ENCODE measurements at places on chromosomes 11 and 22. TPM values are rescaled to one million over a fixed set of nuclear protein-coding genes. Genes with fewer than 3 reads are reported as not detected.

DNA sequence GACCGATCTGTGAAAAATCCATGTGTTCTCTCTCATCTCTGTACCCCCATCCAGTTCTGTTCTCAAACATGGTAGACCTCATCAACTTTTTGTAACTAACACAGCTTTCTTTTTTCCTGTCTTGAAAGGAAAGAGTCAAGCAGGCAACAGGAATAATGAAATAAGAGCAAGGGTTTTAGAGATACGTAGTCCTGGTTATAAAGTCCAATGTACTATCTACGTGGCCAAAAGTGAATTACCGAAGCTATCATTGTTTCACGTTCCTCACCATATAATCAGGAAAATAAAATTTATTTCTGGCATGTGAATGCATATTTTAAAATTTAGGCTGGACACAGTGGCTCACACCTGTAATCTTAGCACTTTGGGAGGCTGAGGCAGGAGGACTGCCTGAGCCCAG lies 472.2 kb upstream of the ANO3 start:
- no peaks in the 10 kb centered on the region for H3K27me3 ChIP-seq
- no peak overlapping the region for H3K4me3 ChIP-seq
- H3K27ac ChIP-seq: peak overlapping the region; percentile 50
- no peaks in the 10 kb centered on the region for H3K4me1 ChIP-seq

DNA sequence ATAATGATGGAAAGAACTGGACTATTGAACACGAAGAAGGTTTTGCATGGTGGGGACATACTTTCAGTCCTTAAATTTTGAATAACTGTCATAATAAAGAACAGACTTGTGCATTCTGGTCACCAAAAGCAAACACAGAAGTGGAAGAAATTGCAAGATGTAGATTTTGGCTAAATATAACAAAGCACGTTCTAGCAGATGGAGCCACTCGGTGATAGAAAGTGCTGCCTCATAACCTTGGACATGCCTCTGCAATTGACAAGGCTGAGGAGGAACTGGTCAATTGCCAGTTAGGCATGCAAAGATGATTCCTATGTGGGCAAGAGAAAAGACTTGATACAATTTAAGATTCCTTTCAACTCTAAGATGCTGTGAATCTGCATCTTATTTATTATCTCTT lies 244.1 kb upstream of the ZC3H12C start:
- no peaks in the 10 kb centered on the region for H3K4me1 ChIP-seq
- H3K4me3 ChIP-seq: no peak overlapping the region
- H3K36me3 ChIP-seq: no peaks in the 10 kb centered on the region
- H3K27ac ChIP-seq: no peak overlapping the region

DNA sequence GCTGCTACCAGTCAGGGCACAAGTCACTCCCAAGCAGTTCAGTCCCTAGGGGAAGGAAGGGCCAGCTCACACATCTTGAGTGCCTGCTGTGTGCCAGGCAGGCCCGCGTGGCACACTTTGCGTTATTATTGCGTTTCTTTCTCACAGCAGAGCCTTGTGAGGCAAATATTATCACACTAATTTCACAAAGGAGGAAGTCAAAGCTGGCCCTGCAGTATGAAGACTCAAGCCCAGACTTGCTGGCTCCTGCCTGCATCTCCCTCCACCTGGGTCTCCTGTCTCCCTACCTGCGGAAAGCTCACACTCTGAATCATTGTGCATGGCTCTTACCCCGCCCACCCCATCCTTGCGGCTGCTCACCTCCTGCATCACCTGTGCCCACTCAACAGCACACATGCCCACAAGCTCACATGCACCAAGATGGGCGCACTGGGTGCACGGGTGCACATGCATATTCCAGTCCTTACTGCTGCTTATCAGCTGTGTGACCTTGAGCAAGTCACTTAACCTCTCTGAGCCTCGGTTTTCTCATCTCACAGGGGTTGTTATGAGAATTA lies 31.7 kb upstream of the P2RY2 start:
- H3K27ac ChIP-seq: no peak overlapping the region
- H3K36me3 ChIP-seq: no peaks in the 10 kb centered on the region
- H3K27me3 ChIP-seq: no peaks in the 10 kb centered on the region

GRCh38 chr11:68321293-68322051 lies 9.1 kb downstream of the LRP5 start:
- H3K4me3 ChIP-seq: no peak overlapping the region
- DNase-seq: peak; percentile 76
- H3K4me1 ChIP-seq: peaks cover 46% of the 10 kb centered on the region

GRCh38 chr11:44987506-44987905 lies 36.8 kb upstream of the TP53I11 start:
- DNase-seq: no peak
- H3K36me3 ChIP-seq: no peaks in the 10 kb centered on the region
- H3K4me3 ChIP-seq: no peak overlapping the region

GRCh38 chr11:92246630-92247029 lies 22.0 kb downstream of the FAT3 start:
- H3K27ac ChIP-seq: no peak overlapping the region
- no peaks in the 10 kb centered on the region for H3K4me1 ChIP-seq
- H3K4me3 ChIP-seq: no peak overlapping the region
- DNase-seq: no peak
- H3K27me3 ChIP-seq: no peaks in the 10 kb centered on the region
- no peaks in the 10 kb centered on the region for H3K36me3 ChIP-seq

DNA sequence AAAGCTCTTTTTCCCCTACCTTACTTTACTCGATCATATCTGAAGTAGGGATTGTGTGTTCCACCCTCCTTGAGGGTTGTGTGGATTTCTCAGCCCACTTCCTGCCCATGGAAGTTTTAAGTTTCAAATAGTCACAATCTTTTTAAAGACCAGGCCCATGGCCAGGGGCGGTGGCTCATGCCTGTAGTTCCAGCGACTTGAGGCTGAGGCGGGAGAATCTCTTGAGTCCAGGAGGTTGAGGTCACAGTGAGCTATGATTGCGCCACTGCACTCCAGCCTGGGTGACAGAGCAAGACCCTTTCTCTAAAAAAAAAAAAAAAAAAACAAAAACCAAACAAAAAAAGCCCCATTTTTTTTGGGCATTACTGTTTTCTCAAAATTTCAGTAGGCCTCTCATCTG lies 36.3 kb upstream of the LRRC10B start:
- H3K4me3 ChIP-seq: no peak overlapping the region
- H3K4me1 ChIP-seq: no peaks in the 10 kb centered on the region
- peaks cover 3% of the 10 kb centered on the region for H3K36me3 ChIP-seq
- no peak for DNase-seq
- no peaks in the 10 kb centered on the region for H3K27me3 ChIP-seq

DNA sequence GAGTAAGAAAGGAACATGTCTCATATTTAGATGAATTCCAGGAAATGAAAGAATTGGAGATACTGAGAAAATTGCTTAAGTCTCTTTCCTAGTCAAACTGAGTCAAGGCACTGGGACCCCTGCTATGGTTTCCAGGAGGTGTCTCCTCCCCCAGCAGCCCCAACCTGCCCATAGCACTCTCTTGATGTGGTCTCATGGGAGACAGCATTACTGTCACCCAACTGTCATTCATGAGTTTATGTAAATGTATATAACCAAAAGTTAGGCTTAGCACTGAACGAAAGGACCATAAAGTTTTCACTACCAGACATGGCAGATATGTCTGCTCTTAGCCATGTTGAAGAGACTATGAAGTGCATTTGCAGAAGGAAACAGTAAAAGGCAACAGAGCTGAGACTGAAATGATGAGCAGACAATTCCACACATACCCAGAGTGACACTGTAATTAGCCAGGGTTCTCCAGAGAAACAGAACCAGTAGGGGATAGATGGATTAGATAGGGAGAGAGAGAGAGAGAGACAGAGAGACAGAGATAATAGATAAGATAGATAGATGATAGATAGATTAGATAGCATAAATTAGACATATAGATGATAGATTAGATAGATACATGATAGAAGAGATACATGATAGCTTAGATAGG lies 328.1 kb downstream of the BRD1 start:
- H3K27ac ChIP-seq: no peak overlapping the region
- H3K36me3 ChIP-seq: no peaks in the 10 kb centered on the region
- DNase-seq: peak; percentile 5
- no peaks in the 10 kb centered on the region for H3K27me3 ChIP-seq
- H3K4me3 ChIP-seq: no peak overlapping the region

GRCh38 chr22:46748908-46749675 lies 11.0 kb upstream of the CERK start:
- H3K4me3 ChIP-seq: no peak overlapping the region
- peaks cover 23% of the 10 kb centered on the region for H3K4me1 ChIP-seq
- no peaks in the 10 kb centered on the region for H3K36me3 ChIP-seq
- peak overlapping the region; percentile 85 for H3K27ac ChIP-seq

DNA sequence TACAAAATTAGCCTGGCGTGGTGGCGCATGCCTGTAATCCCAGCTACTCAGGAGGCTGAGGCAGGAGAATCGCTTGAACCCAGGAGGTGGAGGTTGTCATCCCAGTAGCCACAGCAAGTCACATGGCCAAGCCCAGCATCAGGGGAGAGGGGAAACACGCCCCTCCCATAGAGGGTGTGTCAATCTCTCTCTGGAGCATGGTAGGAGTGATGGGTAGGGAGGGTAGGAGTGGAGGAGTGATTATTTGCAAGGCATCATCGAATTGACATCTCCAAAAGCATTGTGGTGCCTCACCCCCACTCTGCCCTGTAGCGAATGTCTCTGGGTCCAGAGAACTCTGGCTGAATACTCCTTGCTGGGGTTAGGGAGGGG lies 6.1 kb upstream of the SSTR3 start:
- no peak overlapping the region for H3K27ac ChIP-seq
- no peak overlapping the region for H3K4me3 ChIP-seq
- H3K36me3 ChIP-seq: no peaks in the 10 kb centered on the region
- no peaks in the 10 kb centered on the region for H3K27me3 ChIP-seq
- DNase-seq: no peak

DNA sequence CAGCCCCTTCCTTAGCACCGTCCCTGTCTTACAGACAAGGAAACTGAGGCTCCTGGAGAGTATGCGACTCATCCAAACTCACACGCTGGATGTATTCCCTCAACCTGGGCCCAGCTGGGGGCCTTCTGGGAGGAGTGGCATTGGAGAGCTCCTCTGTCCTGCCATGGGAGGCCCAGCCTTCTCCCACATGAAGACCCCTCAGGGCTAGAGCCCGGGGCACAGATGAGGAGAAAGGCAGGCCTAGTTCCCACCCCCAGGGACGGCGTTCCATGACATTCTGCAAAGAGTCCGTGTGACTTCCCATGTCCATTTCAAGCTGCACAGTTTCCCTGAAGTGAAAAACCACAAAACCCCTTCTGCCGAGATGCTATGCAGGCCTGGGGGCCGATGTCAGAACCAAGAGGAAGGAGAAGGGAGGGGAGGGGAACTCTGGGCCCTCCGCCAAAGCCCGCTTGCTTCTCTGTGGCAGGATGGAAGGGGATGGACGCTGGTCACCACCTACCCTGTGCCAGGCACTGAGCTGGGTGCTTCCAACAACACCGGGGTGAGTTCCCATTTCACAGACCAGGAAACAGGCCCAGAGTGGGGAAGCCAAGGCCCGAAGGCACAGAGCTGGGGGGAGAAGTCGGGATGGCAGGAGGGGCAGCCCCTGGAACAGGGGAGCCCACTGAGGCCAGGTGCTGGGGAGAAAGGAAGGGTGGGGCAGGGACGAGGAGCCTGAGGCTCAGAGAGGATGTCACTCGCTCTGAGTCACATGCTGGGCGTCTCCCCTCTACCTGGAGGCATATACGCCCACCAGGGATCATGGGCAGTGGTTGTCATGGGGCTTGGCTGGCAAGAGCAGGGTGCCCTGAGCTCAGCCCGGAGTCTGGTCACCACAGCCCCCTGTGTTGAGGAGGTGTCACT lies 15.7 kb downstream of the RAC2 start:
- DNase-seq: no peak
- H3K27me3 ChIP-seq: no peaks in the 10 kb centered on the region
- no peak overlapping the region for H3K27ac ChIP-seq

GRCh38 chr11:77589521-77590193 lies at the start of gene AQP11:
Gene AQP11 (plus strand): TSS chr11:77589953. CDS start chr11:77589993, 40 bp downstream.
- DNase-seq: peak; percentile 97
- peak within 1 kb of the TSS; percentile 70 for H3K4me3 ChIP-seq
- peaks cover 9% of the 10 kb centered on the region for H3K4me1 ChIP-seq
- peak within 1 kb of the TSS; percentile 76 for H3K27ac ChIP-seq

DNA sequence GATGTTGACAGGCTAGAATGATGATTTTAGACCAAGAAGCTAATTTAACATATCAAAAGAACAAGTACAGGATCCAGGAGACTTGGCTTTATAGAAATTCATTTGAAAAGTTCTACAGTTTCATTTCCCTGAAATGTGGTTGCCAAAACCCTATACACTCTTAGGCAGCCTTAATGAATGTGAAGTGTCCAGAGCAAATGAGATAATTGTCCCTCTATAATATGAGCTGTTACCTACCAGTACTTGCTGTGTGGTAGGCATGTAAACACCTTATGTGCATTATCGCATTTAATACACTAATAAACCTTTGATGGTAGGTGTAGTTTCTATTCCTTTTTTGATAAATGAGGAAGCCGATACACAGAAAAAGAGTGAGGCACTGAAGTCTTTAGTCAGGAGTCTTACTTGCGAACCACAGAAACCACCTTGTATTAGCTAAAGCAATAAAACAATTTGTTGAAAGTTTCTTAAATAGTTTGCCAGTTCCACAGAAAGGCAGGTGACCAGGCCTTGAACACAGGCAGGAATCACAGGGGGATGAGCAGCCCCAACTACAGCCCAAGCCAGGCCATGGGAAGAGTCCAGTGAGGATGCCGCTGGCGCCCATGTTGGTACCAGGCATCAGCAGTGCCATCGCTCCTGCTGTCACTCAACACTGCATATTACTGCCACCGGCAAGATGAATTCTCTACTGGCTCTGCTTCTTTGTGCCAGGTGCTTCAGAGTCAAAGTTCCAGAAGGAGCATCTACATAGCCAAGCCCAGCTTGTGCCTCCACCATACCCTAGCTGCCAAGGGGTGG lies 81.7 kb downstream of the SWAP70 start:
- no peak overlapping the region for H3K4me3 ChIP-seq
- peaks cover 32% of the 10 kb centered on the region for H3K36me3 ChIP-seq
- no peak for DNase-seq
- H3K27ac ChIP-seq: no peak overlapping the region
- no peaks in the 10 kb centered on the region for H3K4me1 ChIP-seq

- H3K4me3 ChIP-seq: no peak overlapping the region
- DNase-seq: no peak
- H3K36me3 ChIP-seq: no peaks in the 10 kb centered on the region
- no peaks in the 10 kb centered on the region for H3K27me3 ChIP-seq
These were observed 205.0 kb upstream of the RAG2 start for GRCh38 chr11:36803084-36803483.

GRCh38 chr11:40294349-40294735 lies 1165.1 kb downstream of the LRRC4C start:
- no peak overlapping the region for H3K27ac ChIP-seq
- H3K4me1 ChIP-seq: peaks cover 6% of the 10 kb centered on the region
- H3K4me3 ChIP-seq: no peak overlapping the region
- no peaks in the 10 kb centered on the region for H3K27me3 ChIP-seq
- H3K36me3 ChIP-seq: no peaks in the 10 kb centered on the region

GRCh38 chr22:40004836-40005235 lies 10.1 kb downstream of the FAM83F start:
- H3K27me3 ChIP-seq: no peaks in the 10 kb centered on the region
- peaks cover 57% of the 10 kb centered on the region for H3K36me3 ChIP-seq
- no peak for DNase-seq
- H3K4me3 ChIP-seq: no peak overlapping the region

Gene APOA5
- 0.43 TPM for polyA plus RNA-seq

Gene A4GALT
- polyA plus RNA-seq: 3.2 TPM

Gene VSIG10L2
- polyA plus RNA-seq: 0.01 TPM

Gene AMPD3
- polyA plus RNA-seq: 2.7 TPM

Gene SAA4
- polyA plus RNA-seq: 0.15 TPM

Gene RIBC2
- 1.9 TPM for polyA plus RNA-seq

Gene ACR
- 0.25 TPM for polyA plus RNA-seq

Gene PATE4
- polyA plus RNA-seq: not detected

Gene LIF
- polyA plus RNA-seq: 3.0 TPM

Gene CASP5
- 4.7 TPM for polyA plus RNA-seq
